Bronchial epithelial cell (primary cell): ENCODE measurements at places on chromosomes 4 and X.

DNA sequence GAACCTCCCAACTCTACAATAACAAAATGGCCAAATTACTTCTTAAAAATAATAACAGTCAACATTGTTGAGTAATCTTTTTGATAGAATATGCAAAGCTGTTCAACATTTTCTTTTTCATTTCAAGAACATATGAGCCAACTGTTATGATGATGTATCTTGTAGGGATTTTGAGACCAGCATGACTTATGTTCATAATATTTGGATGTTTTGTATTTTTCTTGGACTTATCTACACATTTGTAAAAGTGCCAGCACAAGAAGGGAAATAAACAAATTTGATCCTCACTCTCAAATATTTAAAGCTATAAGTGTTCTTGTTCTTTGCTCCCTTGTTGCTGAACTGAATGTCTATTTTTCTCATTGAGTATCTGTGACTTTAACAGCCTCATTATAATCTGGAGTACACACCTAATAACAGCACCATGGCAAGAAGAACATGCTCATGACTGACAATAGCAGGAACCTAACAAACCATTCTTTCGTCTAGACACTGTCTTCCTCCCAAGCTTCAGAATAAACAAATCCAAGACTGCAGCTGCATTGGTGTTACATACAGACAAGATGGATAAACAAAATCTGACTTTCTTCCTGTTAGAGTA is 1049.7 kb downstream of the FAT4 start:
- no peak for DNase-seq

DNA sequence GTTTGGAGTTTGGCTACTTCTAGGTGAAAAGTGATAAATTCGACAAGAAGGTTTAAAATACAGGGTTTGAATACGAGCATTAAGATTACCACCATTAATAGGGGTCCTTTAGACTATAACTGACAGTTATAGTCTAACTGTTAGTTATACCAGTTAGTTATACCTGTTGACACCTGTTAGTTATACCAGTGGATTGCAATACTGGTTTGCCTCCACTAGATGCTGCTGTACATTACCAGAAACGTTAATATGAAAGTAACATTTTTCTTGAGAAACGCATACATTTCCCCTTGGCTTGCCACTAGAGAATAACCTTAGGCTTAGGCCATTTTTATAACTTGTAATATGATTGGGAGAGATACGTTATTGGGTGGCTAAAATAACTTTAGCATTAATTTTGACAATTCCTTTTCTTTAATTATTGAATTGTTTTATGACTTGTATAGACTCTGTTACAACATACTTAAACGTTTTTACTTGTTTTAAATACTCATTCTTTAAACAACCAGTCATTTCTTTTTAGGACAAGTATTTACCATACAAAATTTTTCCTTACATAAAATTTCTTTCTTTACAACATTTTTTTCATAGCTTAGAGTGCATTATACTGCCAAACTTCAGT is 911.2 kb downstream of the FSTL5 start:
- DNase-seq = peak; percentile 38

- no peak for DNase-seq
These were observed 43.4 kb upstream of the CABS1 start for GRCh38 chr4:70291341-70291740.

GRCh38 chrX:66046612-66047235 is 6.8 kb upstream of the VSIG4 start:
- DNase-seq = no peak

DNA sequence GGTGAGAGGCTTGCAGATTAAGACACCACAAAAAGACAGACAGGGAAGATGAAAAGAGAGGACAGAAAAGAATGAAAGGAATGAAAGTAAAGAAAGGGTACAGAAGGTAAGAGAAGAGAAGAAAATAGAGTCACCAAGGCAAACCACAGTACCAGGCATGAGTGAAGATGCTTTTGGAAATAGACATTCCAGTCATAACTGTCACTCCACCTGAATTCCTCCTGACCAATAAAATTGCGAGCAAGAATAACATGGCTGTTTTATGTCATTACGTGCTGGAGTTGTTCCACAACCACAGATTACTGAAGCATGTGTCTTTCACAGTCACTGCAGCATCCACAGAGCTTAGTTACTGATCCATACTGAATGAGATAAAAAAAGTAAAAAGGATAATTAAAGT is 864.9 kb upstream of the SLIT2 start:
- DNase-seq = no peak

GRCh38 chr4:164779811-164780216 is 25.9 kb downstream of the SMIM31 start:
- peak; percentile 37 for DNase-seq
